ENCODE measurements at places on chromosomes 1 and 21.

- no peak for DNase-seq
These were observed 8.7 kb downstream of the FAM131C start for GRCh38 chr1:16064536-16065268.

- DNase-seq, result no peak
These were observed 104.8 kb downstream of the RERE start for GRCh38 chr1:8712413-8713231.

GRCh38 chr1:201329801-201330200, 46.5 kb downstream of the PKP1 start:
- no peak for DNase-seq

DNA sequence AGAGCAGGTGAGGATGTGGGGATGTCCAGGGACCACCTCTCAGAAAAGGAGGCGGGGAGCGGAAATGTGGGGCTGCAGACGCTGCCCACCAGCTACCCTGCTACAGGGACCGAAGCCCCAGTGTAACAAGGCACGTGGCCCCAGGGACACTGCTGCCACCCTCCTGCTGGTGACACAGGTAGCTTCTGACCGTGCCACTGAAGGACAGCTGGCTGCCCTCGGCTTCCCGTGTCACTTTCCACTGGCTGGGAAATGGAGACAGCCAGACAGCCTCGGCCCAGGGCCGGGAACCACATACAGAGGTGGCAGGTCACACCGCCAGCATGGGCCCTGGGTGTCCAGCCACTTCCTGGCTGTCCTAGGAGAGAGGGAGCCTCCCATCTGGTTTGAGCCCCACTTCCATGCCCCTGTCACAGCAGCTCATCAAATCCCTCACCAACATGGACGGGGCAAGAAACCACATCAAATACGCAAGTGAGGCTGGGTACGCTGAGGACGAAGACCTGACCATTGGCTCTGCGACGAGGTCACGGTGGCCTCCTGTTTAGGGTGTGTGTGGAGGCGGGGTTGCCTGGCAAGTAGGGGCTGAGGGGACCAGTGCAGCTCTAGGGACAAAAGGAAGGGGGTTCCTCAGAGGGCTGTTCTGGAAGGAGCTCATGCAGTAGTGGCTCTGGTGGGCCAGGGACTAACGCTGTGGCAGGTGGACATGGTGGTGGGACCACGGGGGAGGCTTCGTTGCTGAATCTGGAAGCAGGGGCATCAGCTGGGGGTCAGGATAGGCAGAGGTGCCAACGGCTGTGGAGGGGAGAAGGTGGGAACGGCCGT, 5.0 kb downstream of the PEX10 start:
- DNase-seq, result no peak

- no peak for DNase-seq
These were observed 253.1 kb upstream of the IRF2BP2 start for GRCh38 chr1:234862944-234863515.

DNA sequence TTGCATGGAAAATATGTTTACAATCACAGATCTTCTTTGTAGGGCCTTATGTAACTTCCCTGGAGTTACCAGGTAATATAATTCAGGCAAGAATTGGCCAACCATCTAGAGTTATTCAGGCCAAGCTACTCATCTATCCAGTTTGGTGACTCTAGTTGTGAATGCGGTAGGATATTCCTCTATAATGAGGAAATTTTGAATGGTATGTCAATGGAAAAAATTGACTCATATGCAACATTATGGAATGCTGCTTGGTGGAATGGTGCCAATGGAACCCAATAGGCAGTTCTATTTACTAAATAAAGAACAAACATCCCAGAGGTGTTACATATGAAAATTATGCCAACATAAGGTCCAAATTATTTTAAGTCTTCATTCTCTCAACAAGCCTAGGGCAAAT, 5.6 kb upstream of the TNFSF18 start:
- DNase-seq, result no peak

GRCh38 chr1:192936313-192937018, 122.7 kb downstream of the UCHL5 start:
- DNase-seq, result no peak

DNA sequence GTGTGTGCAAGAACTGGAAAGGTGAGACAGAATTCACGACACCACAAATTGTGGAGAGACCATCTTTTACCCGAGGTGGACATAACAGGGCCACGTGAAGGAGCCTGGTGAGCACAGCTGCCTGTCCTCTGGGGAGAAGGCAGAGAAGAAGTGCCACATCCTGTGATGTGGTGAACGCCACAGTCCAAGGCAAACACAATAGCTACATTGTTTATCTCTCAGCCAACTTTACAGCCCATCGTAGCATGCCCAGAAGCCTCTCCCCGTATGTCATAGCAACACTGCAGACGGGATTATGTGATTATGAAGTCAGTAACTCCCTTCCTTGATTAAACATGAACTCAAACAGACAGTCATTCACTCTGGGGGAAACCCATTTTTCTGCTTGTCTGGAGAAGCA, 612.2 kb downstream of the SMYD3 start:
- DNase-seq, result no peak

- DNase-seq, result no peak
These were observed 20.3 kb upstream of the TIAM1 start for GRCh38 chr21:31364253-31364945.

- DNase-seq, result no peak
These were observed 13.0 kb downstream of the PKP1 start for GRCh38 chr1:201296352-201296751.

GRCh38 chr1:235307158-235308124, 20.5 kb downstream of the ARID4B start:
- DNase-seq, result no peak

DNA sequence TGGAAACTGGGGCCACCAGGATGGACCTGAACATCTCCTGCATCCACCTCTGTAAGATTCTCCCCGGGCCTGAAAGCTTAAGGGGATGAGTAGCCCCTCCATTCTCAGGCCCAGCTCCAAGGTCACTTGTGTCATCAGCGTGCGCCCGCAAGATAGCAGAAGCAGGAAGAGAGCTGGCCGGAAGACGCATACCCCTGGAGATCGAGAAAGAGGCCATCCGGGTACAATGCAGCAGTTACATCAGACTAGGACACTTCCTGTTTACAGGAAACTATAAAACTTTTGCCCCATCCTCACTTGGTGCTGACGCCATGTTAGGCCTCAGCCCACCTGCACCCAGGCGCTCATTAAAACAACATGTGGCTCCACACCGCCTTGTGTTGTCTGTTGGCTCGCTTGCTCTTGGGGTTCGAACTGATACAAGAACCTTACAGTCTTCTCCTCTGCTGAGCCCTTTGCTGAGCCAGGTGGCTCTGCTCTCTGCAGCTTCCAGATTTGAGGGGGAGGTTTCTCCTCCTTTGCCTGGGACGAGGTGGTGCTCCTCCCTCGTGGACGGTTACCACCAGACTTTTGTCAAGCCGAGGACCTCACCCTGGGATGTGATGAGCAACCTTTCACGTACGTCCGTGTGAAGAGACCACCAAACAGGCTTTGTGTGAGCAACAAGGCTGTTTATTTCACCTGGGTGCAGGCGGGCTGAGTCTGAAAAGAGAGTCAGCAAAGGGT, 277.5 kb upstream of the C1orf174 start:
- no peak for DNase-seq

DNA sequence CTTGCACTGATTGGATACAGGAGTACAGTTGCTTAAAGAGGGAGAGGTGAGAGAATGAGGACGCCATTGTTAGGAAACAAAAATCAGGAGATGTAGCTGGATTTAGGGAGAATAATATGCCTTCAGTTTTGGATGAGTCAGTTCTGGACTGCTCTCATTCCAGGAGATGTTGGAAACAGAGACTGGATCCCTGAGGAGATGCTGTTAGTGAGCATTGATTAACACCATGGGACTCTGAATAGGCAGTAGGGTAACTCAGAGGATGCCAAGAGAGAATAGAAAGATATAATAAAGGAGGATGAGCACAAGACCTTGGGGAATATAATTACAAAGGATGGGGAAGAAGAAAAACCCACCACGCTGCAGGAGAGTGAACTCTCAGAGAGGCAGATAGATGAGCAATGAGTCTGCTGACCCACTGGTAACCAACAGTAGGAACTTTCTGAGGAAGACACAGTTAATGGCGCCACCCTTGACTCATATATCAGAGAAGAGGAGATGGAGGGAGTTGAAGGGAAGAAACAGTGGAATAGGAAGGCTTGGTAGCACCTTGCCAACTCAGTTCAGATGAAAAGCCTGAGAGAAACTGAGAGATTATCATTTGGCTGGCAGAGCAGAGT, 10.5 kb downstream of the KCNJ15 start:
- DNase-seq, result no peak

DNA sequence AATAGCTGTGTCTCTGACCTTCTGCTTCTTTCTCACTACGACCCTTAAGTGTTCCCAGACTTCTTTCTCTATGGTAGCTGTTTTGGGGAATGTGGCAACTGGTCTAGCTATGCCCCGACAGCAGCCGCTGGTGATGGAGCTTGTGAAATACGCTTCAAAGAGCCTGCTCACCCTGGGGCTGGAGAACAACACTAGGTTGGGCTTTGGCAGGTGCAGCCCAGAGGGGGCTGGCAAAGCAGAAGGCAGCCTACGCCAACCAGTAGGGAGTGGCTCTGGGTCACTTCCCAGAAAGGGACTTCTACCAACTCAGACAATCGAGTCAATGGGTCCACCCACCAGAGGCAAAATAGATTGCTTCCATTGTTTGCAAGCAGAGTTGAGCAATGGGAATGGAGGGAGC, 262.8 kb downstream of the LMO4 start:
- DNase-seq, result no peak

GRCh38 chr1:942411-942821, 16.6 kb downstream of the NOC2L start:
- no peak for DNase-seq

DNA sequence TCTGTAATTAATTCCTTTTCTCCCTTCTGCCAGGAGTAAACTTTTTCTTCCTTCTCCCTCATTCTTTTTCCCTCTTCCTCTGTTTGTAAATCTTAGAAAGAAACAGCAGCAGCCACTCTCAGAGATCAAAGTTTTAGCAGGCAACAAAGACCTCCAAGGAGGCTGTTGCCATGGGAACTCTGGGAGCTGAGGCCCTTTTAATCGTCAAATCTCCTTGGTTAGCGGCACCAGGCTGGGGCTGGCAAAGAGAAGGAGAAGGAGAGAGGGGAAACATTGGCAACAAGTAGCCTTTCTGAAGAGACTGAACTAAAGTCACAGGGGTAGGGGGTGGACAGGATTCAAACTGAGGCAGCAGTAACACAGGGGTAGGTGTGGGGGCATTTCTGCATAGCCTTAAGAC, 25.2 kb downstream of the ILDR2 start:
- no peak for DNase-seq

GRCh38 chr1:167663002-167663772, 33.2 kb downstream of the RCSD1 start:
- no peak for DNase-seq

GRCh38 chr1:24420547-24420946, 4.9 kb downstream of the NIPAL3 start:
- DNase-seq, result no peak

DNA sequence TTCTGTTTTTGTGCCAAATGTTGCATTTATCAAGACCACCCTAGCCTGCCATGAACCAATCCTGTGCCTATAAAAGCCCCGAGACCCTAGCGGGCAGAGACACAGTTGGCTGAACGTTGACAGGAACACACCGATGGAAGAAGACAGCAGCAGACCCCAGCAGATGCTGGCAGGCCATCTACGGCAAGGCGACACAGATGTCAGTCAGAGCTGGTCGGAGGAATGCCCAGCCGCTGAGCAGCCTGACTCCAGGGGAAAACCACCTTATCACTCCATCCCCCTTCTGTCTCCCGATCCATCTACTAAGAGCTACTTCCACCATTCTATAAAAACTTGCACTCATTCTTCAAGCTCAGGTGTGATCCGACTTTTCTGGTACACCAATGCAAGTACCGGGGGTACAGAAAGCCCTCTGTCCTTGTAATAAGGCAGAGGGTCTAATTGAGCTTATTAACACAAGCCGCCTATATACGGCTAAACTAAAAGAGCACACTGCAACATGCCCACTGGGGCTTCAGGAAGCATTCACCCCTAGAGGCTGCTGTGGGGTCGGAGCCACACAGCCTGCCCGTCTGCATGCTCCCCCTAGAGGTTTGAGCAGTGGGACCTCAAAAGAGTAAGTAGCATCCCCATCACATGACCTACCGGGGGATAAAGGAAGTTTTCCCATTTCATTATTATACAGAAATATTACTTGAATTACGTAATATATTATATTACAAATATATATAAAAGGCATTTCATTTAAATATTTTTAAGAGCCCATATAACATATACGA, 1156.3 kb upstream of the B3GALT2 start:
- DNase-seq, result no peak

DNA sequence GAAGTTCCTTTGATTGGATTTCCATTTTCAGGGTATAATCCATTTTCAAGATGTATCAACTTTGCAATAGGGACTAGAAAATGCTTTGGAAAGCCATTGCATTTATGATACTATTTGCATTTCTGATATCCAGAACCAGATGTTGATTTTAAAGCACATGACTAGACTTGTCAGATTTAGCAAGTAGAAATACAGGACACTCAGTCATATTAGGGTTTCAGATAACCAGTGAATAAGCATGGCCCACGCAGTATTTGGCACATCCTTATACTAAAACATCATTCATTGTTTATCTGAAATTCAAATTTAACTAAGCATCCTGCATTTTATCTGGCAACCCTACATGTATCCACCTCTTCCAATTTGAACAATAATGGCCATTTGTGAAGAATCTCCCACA, 113.3 kb upstream of the DPT start:
- no peak for DNase-seq

- DNase-seq, result no peak
These were observed 9.5 kb upstream of the A3GALT2 start for GRCh38 chr1:33330361-33330890.

GRCh38 chr1:199173356-199173755, 534.5 kb downstream of the PTPRC start:
- peak; percentile 4 for DNase-seq

DNA sequence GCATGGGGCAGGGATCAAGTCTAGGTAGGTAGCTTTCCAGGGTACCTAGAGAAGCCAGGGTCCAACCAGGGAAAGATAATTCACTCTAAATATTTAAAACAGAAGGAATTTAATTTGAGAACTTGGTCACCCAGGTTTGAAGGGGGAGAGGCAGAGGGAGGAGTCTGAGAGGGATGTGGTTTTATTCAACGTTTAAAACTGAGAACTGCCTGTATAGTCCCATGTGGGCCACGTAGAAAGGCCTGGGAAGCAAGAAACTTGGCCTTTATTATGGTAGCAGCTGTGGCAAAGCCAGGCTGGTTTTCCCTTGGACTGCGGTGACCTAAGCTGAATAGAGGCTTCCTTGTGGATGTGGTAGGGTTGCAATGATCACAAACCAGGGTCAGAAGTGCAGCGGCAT, 42.0 kb upstream of the DUSP10 start:
- no peak for DNase-seq

DNA sequence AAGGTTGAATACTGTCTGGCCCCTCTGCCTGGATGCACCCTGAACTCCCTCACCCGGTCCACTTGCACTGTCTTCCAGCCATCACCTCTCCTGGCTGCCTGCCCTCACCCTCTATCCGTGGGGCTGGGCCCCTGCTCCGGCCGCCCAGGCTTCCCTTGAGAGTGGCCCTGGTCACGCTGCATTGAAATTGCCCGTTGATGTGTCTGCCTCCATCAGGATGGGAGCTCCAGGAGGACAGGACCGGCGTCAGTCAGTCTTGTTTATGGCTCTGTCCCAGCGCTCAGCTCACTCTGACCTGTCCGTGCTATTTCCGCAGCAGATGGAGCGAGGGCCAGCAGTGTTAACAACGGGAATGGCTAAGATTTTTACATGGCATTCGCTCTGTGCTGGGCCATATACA, 34.9 kb downstream of the FOXO6 start:
- no peak for DNase-seq

All from GM19239 (cell line).